Activated gamma-delta T cell treated with anti-CD3 and anti-CD28 coated beads, Interleukin-2, amount 50 U/mL, for 16 hours (primary cell): ENCODE measurements at places on chromosomes 6 and 20.

DNA sequence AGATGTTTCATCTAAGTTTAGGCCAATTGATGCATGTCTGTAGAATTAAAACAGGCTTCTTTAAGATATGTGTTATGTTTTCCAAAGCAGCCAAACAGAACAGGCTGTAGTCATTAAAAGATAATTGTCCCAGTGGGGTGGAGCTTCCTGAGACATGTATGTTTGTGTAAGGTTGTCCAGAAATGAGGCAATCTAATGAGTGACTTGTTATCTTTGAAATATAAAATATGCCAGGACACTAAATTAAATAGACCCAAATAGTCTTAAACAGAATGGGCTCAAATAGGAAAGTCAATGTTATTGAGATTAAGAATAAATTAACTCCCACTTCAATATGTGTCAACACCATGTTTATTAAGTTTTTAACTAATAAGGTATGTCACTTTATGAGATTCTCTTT lies 204.7 kb upstream of the RNF217 start:
- no peak for DNase-seq

- DNase-seq, result no peak
Observed at GRCh38 chr20:1371202-1371782, 21.6 kb downstream of the FKBP1A start.

- DNase-seq, result no peak
Observed at GRCh38 chr6:137550535-137550934, 56.3 kb upstream of the OLIG3 start.

- no peak for DNase-seq
Observed at GRCh38 chr6:42506070-42506469, 54.3 kb upstream of the TRERF1 start.

- no peak for DNase-seq
Observed at GRCh38 chr6:20162515-20162914, 49.8 kb downstream of the MBOAT1 start.

- no peak for DNase-seq
Observed at GRCh38 chr6:214428-214827, 77.9 kb upstream of the DUSP22 start.

GRCh38 chr6:10567256-10568026 lies 46.3 kb downstream of the GCNT2 start:
- DNase-seq, result no peak

- DNase-seq, result no peak
Observed at GRCh38 chr6:4522453-4522852, 253.8 kb upstream of the CDYL start.

DNA sequence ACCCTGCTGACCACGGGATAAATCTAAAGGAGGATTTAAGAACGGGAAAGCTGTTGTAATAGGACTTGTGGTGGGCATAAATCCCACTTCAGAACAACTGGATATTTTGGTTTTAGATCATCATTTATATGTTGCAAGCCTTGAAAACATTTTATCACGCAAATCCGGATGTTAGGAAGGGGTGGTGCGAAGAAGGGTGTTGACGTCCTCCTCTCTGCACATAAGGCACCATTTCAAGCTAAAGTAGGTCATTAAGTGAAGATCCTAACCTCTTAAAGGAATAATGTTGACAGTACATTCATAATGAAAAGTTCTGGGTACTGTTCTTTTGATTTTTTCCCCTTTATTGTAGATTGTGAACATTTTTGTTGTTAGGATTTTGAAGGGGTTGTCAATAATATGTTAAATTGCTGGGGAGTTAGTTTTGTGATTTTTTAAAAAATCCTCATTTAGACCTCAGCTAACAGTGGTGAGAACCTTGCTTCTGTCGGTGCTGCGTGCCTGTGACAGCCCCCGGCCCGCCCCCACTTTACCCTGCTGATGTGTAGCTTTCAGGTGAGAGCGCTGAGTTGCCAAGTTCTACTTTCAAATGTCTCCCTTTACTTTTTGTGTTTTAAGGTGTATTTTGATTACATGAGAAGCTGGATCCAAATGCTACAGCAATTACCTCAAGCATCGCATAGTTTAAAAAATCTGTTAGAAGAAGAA lies 88.8 kb downstream of the MAP3K4 start:
- no peak for DNase-seq

DNA sequence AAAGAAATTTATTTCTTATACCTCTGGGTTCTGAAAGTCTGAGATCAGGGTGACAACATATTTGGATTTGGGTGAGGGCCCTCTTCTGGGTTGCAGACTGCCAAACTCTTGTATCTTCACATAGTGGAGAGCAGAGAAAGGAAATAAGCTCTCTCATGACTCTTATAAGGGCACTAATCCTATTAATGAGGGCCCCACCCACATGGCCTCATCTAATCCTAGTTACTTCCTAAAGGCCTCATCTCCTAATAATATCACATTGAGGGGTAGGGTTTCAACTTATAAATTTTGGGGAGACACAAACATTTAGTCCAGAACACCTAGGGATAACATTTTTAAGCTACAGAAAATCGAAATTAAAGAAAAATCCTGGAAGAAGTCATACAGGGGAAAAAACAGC lies 5.1 kb upstream of the ZNF391 start:
- no peak for DNase-seq

GRCh38 chr20:35710039-35710438 lies 10.8 kb downstream of the ROMO1 start:
- no peak for DNase-seq

GRCh38 chr6:88808381-88808780 lies 155.0 kb downstream of the RNGTT start:
- no peak for DNase-seq

GRCh38 chr6:43817192-43817591 lies 47.2 kb downstream of the VEGFA start:
- DNase-seq, result no peak

DNA sequence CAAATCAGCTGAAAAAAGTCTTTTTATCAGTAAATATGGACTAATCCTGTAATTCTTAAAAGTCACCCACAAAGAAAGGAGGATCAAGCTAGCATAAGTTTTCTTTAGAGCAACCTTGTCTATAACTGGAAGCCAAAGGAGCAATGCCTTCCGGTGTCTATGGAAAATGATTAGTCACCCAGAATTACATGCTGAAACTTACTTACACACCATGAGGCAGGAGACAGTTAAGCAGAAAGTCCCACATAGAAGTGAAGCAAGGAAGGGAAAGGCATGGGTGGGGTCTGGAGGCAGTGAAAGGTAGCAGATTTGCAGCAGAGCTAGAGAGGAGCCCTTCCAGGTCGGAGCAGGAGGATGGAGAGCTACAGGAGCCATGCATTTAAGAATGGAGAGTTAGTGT lies 153.7 kb upstream of the RIPOR2 start:
- DNase-seq, result no peak

- DNase-seq, result no peak
Observed at GRCh38 chr6:124283486-124283885, 479.8 kb downstream of the NKAIN2 start.

DNA sequence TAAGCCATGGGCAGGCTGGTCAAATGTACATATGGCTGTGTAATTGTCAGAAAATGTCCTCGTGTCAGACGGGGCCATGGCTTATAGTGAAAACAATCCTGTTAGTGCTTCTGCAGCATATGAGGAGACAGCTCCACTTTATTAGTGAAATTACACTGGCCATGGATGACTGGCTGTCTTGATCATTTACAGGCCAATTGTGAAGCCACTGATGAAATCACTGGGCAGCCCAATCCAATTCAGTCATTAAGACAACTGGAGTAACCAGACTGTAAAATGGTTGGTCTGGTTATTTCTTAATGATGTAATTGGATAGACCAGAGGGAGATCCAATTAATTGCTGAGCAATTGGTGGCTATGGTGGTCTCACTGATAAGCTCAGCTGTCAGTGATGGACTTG lies 749.5 kb downstream of the KIF16B start:
- DNase-seq, result no peak

DNA sequence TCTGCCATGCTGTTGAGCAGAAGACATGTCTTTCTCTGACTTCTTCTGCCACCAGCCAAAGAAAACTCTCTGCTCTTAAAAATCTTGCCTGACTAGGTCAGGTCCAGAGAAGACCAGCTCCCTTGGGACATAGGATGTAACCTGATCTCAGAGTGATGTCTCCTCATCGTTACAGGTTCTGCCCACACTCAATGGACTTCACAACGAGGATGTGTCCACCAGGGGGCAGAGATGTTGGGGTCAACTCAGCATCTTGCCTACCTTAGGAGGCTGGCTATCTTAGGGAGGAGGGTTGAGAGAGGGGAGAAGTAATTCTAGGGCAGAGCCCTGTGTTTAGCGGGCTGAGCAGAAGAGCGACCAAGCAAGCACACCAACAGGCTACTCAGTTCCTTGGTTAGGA lies 207.6 kb upstream of the CDH4 start:
- DNase-seq, result no peak

- no peak for DNase-seq
Observed at GRCh38 chr20:37681384-37682112, 12.3 kb upstream of the CTNNBL1 start.

GRCh38 chr6:144244688-144245087 lies 40.4 kb upstream of the UTRN start:
- no peak for DNase-seq

DNA sequence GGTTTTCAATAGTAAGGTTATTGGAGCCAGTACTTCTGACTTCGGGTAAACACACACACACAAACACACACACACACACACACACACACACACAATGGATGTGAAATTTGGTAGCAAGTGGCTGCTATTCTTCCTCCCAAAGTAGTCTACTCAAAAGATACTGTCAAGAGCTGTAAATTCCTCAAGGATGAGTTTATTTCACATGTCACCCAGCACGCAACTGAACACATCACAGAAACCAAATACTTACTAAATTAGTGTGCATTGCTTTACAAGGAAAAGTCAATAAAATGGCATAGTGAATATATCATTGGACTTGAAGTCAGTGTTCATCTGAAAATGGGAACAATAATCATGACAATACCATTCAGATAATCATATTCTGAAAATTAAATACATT lies 32.9 kb downstream of the MMUT start:
- no peak for DNase-seq

GRCh38 chr6:226516-227073 lies 65.7 kb upstream of the DUSP22 start:
- DNase-seq, result no peak

- DNase-seq, result no peak
Observed at GRCh38 chr20:56454754-56455153, 13.7 kb upstream of the RTF2 start.

GRCh38 chr20:47944682-47945081 lies 159.4 kb upstream of the SULF2 start:
- DNase-seq, result no peak

GRCh38 chr6:167566711-167567141 lies 241.8 kb downstream of the TTLL2 start:
- DNase-seq, result no peak

DNA sequence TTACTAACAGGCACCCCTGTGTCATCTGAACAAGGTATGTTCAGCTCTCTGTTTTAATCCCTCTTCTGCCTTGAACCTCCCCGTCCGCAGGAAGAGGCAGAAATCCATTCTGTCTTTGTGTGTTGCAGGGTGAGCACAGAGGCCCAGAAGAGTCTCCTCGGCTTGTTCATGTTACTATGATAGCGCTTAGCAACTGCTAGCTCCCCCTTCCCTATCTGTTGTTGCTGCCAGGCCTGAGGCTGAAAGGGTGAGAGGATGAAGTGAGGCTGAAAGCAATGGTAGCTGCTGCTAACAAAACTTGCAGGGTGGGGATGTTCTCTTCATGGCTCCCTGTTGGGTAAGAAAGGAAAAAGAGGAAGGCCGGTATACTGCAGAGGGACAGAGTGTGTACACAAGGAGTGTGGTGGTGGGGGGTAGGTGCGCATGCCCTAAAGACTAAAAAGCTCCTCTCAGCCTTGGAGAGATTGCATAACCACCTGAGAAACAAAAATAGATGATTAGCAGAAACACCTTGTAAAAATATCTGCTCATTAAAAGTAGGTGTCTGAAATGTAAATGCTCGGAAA lies 55.2 kb upstream of the CITED2 start:
- no peak for DNase-seq

DNA sequence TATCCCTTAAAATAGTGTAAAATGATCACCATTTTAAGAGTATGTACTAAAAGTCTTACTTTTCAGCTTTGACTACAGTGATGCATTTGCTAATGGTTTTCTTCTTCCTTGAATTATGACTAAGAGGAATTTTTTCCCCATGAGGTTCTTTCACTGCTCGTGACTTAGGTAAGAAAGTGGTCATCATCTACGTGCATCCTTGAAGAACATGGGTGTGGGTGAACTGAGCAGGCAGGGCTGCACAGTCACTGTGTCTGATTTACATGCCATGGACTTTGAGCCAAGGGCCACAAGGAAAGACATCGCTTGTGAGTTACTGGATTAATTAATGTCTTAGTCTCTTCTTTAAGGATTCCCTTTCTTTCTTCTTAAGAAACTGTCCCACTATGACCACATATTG lies 33.3 kb downstream of the NQO2 start:
- DNase-seq, result no peak

- DNase-seq, result no peak
Observed at GRCh38 chr6:46888578-46888977, 33.2 kb downstream of the ADGRF5 start.

DNA sequence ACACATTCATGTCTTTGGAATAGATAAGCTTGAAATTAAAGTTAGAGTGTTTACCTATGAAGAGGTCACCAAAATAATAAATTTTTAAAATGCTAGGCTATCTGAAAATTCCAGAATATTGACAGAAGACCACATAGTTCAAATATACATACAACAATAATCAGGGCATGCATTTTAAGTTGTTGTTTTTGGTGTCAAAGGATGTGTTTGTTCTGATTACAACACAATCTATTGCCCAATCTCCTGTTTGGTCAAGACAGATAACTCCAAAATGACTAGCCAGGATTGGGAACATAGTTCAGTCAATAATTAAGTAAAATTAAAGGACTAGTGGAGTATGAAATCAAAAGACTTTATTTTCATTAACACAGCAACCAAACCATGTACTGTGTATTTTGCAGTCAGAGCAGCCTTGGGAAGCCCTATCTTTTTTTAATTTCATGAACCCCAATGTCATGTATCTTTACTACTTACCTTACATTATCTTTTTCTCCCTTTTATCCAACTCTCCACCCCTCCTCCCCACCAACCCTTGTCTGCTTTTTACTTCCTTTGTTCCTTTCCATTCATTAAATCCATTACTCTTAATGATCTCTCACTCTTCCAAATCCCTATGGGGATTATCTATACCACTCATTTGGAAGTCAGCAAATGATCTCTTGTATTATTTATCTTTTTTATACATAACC lies 111.2 kb downstream of the CDK19 start:
- DNase-seq, result no peak

GRCh38 chr6:149683256-149683859 lies 34.5 kb downstream of the LATS1 start:
- DNase-seq, result no peak

GRCh38 chr20:54525916-54526590 lies 50.7 kb downstream of the DOK5 start:
- DNase-seq, result no peak

DNA sequence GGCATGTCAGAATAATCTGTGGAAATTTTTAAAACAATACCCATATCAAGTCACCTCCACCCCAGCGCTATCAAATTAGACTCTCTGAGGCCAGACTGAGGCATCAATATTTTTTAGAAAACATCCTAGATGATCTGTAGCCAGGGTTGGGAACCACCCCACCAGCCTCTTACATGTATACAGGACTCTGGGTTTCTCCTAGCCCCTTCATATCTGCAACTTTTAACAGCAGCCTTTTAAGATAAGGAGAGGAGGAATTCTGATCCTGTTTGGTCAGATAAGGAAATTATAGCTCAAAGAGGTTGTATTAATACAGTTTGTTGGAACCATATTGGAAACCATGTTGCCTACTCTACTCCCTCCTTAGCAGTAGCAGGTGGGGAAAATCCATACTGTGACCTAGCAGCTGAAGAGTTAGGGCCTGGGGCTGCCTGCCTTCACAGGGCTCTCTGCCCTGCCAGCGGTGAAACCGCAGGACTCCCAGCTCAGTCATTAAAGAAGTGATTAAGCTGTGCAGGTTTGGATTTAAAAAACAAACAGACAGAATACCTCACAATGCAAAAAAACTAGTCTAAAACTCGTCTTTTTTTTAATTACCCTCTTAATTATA lies 30.0 kb downstream of the BRPF3 start:
- DNase-seq, result no peak
